Stimulated activated CD4-positive, alpha-beta T cell treated with anti-CD3 and anti-CD28 coated beads, Interleukin-2, amount 100 ng/mL, for 4 hours (primary cell): ENCODE measurements at places on chromosomes 6 and 20.

DNA sequence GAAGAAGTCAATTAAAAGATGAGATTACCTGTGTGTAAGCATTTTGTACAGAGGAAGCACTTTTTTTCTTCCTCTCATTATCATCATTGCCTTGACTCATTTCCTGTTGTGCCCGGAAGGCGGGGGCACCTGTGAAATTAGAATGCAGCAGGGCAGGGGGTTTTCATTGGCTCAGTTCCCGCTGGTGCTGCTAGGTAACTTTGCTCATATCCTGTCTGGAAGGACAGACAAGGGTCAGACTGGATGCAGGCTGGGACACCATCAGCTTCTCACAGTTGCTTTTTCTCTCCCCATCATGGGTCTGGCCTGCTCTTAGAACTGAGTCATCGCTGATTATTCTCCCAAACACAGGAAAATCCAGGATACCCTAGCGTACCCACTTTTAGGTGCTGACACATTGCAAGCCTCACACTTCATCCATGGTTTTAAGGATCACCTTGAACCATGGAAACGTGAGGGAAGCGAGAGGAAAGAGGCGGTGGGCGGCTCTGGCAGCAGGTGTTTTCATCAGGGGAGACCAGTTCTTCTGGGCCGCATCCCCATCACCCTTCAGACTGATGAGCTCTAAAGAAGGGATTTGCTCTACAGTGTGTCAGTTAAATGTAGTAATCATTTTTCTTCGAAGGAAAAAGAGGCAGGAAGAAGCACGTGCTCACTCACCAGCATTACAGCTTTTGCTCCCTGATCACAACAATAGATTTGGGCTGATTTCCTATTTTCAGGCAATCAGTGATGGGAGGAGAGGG lies 195.7 kb upstream of the SASH1 start:
- peak; percentile 36 for DNase-seq

GRCh38 chr6:110367825-110368224 lies 9.7 kb upstream of the METTL24 start:
- DNase-seq: no peak

DNA sequence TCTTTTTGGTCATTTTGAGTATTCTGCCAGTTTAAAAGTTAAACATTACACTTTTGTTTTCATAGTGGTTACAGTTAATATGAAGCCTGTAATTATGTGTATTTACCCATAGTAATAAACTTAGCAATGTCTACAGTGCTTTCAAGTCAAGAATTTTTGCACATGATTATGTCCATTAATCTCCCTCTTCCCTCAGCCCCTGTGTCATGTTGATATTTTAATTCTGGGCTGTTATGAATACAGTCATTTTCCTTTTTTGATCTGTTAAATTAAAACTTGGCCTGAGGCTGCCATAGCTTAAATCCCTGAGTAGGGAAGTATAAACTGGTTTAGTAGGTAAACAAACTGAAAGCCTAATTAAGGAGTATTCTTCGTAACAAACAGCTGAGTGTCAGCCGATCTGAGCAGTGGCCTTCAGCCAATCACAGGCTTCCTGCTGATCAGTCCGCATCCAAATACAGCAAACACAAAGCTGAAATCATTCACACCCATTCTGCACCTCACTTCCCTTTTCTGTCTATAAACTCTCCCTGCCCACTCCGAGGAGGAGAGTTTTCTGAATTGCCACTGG lies 9.5 kb upstream of the SFT2D1 start:
- DNase-seq: no peak

- DNase-seq: peak; percentile 41
Observed at GRCh38 chr20:63977739-63978276, 1.6 kb downstream of the SAMD10 start.

DNA sequence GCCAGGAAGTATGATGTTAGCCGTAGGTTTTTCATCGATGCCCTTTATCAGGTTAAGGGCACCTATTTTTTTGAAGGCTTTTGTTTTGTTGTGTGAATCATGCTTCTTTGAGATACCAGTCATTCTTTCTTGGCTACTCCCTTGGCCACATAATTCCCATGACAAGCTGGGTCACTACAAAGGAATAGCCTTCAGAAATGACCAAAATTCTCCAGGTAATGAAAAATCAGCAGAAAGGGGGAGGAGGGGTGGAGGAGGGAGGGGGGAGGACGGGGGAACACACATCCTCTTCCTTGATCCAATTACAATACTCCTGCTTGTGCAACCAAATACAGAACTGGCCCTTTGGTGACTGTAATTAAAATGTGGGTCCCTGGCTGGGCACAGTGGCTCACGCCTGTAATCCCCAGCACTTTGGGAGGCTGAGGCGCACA lies 21.7 kb upstream of the TGM2 start:
- no peak for DNase-seq

GRCh38 chr6:1079525-1079924 lies 232.4 kb upstream of the FOXQ1 start:
- DNase-seq: no peak

DNA sequence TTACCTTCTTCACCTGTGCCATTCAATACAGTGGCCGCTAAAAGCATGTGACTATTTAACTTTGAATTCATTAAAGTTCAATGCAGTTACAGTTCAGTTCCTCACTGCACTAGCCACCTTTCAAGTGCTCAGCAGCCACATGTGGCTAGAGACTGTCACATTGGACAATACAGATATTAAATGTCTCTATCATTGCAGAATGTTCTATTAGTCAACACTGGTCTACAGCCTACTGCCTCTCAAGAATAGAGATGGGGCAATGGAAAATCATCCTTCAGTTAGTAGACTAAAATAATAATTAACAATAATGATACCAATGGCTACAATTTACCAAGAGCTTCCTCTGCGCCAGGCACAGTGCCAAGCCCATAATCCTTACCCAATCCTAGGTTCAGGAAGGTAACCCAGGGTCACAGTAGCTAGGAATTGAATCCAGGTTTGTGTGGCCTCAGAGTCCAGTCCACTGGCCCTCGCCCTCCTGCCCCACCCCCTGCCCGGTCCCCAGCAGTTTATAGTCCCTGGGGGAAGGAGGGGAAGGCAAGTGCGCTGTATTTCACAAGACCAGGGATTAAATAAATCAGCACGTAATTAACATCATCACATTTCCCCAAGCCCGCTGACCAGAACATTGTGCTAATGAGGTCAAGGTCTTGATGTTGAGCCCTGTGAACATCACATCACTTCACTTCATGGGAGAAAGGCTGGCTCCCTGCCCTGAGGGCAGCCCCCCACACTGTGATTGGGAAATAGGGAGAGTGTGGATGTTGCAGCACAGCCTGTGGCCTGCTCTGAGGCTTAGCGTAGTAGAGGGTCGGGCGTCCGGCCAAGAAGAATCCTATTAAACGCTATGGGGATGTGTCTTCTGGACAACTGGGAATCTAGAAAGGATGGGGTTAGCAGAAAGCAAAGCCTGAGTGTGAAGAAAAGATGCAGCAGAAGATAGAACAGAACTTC lies 147.2 kb downstream of the VEGFA start:
- DNase-seq: no peak

DNA sequence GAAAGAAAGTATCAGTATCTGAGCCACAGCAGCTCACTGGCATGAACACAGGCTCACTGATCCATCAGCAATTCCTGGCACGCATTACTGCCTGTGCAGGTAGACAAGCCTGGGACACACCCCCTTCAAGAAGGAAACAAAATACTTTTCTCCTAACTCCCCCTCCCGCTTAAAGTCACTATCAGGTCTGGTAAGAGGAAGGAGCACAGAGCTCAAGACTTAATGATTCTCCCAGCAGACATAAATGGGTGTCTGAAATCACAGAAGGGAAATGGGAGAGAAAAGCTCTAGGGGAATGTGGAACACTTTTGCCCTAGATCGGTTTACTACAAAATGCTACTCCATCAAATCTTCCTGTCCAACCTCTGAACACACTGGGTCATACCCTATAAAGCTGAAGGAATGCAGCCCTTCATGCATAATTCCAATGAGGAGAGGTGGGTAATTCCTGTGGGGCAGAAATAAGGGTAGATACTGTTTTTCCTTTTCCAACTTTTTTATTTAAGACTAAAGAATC lies at the start of gene ADGRF1:
TSS of gene ADGRF1 (minus strand) at position 58 of the 517 bp plus-strand sequence. CDS start 13,271 bp downstream, outside the sequence.
- DNase-seq: no peak

DNA sequence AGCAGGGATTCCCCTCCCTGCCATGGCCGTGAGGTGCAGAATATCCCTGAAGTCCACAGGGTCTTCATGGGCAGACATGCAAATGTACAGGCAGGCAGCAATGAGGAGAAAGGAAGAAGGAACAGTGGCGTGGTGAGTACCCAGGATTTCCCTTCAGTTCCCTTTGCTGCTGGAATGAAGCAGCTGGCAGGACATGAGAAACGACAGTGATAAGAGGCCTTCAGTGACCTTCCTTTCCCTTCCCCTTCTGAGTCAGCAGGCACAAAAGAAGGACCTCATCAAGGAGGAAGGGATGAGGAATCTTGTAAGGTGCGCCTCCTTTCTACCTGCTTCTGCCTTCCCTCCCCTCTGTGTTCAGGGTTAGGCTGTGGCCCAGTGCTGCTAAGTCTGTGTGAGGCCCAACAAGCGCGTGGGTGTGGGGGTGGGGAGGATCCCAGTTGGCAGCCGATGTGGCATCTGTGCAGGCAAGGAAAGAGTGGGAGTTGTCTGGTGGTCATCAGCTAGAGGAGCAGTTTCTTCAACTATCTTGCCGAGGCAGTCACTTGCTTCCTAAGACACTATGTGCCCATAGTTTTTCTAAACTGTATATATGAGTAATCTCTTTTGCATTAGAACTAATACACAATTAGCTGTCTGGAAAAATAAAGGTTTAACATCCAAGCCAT lies 29.5 kb upstream of the FBXO9 start:
- no peak for DNase-seq

GRCh38 chr6:105511639-105512038 lies 108.8 kb upstream of the PREP start:
- DNase-seq: no peak

DNA sequence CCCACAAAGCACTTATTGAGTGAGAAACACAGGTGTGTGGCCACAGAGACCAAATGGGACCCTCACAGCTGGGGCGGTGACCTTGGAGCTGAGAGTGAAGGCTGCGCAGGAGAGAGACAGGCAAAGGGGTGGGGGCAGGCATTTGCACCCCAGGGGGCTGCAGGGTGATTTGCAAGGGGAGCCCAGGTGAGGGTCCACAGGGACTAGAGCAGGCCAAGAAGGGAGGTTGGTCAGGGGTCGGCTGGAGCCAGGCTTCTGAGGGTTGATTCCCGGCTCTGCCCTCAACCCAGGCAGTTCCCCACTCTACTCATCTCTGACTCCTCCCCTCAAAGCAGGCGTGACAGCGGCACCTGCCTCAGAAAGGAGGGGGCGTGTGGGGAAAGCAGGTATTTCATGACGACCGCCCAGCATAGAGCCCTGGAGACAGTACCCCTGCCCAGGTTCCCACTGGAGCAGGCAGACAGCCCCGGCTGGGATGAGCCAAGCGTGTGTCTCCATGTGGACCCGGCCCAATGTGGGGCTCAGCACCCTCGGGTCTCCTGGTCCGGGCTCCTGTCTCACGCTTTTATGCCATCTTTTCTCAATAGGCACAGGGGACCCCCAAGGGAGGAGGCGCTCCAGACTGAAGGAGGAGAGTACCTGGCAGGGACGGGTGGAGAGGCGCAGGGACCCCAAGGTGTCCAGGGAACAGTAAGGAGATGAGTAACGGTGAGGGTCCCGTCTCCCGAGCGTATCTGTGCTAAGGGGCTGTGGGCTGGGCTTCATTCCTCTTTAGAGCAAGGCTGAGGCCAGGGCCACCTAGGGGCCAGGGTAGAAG lies 3.1 kb upstream of the MRGBP start:
- DNase-seq: no peak

DNA sequence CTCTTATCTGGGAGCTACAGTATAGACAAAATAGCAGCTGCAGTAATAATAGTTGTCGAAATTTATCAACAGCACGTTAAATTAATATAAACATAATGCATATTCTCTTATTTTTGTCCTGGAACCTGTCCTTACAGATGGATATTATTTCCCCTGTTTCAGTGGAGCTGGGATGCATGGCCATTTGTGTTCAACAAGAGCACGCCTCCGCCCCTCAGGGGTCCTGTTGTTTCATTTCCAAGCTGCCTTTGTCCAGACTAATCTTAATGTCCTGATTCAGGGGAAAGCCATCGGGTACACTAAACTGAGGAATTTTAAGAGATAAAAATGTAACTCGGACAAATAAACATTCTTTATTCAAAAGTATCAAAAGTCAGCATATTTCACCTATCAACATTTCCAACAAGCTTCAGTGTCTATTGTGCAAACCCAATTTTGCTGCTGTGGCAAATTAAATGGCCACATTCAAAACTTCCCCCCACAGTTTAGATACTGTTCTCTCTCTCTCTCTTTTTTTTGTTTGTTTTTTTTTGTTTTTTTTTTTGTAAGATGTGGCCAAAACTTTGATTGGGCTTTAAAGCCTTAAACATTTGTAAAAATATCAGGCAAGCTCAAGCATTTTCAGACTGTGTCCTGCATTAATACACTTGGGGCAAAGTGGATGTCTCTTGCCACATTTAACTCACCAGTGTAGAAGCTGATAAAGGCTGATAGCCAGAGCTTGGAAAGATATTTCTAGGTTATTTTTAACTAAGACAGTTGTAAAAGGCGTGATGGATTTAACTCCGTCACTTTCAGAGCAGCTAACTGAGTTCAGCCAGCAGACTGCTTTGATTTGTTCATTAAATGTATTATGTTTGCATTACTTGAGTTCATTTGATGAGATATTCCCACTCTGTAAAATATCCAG lies 112.5 kb upstream of the QKI start:
- DNase-seq: no peak

- no peak for DNase-seq
Observed at GRCh38 chr6:90934081-90934480, 347.2 kb upstream of the MAP3K7 start.

DNA sequence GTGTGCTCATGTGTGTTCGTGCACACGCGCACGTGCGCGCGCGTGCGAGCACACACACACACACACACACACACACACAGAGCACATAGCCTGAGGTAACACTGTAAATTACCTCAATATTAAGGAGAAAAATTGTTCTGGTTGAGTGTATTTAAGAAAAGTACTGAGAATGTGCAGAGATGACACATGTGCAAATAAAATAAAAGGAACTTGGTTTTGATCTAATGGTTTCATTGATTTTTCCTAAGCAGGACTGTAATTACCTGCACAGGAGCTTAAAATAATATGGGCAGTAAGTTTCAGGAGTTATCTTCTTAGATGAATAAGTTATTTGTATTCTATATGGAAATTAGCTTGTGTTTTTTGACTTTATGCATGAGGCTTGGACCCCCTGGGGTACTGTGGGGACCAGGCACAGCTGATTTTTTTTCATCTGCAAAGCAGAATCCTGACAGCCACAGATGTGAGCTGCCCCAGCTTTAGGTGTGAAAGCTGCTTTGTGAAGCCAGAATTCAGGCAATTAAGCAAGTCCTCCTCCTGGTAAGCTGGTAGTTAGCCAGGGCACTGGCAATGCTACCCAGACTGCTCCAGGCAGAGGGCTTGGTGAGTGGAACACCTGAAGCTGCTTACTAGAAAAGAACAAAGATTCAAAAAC lies 1040.6 kb upstream of the CITED2 start:
- DNase-seq: no peak

GRCh38 chr20:62237514-62237800 lies 864 bp upstream of the OSBPL2 start:
- DNase-seq: no peak

DNA sequence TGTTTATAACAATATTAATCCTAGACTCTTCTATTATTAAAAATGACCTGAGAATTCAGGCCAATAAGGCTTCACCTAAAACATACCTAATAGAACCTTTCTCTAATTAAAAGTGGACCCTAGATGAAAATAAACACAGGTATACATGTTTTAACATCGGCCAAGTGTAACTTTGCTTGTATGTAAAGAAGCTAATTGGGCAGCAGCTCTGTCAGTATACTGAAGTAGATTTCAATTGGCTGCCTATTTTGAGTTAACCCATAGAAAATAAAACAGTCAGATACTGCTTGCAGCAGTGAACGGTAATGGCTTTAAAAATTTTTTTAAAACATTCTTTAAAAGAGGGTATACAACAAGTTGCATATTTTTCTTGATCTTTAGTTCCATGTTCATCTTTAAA lies 67.3 kb downstream of the PDSS2 start:
- no peak for DNase-seq
